Brain (organoid and tissue), 16 donors: ENCODE measurements at places on chromosomes 2 and 18. TPM values are rescaled to one million over a fixed set of nuclear protein-coding genes. Genes with fewer than 3 reads are reported as not detected.

Gene TMEM163
- 21.4 TPM for polyA plus RNA-seq

- no peak for DNase-seq
These were observed 385.2 kb downstream of the CDH7 start for GRCh38 chr18:66136039-66136438.

DNA sequence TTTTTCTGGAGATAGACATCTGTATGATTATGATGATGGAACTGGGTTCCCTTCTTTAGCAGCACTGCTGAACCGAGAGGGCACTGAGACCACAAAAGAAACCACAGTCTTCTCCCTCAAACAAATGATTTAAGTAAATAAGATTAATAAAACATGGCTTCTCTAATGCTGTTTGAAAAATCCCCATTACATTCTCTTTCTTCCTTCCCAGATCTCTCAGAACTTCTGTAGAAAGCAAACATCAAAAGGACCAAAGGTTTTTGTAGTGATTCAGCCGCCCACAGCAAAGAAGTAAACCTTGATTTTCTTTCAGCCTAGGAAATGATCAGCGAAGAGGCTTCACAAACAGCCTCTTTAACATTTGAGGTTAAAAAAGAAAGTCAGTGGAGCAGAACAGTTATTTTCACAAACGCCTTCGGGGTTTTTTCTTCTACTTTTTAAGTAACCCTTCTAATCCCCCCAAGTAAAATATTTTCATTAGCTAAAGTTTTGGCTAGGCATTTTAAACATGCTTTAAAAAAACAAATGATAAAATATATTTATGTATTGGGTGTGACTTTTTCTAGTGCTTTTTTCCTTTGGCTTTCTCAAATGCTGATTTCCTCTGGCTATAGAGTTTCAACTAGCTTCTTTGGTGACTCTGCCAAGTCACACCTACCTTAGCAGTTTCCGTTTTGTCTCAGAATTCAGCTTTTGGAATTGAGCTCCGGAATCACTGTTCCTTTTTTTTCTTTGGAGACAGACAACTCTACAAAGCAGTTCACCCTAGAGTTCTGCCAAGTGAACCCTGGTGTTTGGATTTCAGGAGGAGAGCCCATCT, 89.6 kb downstream of the UPP2 start:
- DNase-seq, result peak; percentile 40

DNA sequence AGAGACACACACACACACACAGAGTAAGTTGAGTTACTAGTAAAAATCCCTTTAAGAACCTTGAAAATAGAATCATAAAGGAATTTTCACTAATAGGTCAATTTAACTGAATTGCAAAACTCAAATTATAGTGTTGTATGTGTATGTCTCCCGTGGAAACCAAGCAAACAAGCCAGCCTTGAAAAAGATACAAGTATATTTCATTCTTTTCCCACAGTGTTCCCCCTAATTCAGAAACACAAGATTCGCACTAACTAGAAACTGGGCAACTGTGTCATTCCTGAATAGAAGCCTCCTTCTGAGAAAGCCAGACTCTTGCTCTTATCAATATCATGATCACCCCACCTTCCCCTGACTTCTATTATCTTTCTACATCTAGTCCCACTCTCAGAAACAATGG, 229.5 kb downstream of the PIEZO2 start:
- no peak for DNase-seq

GRCh38 chr2:142495141-142495540, 364.3 kb upstream of the LRP1B start:
- no peak for DNase-seq
